ENCODE measurements at places on chromosomes 7 and 10.

DNA sequence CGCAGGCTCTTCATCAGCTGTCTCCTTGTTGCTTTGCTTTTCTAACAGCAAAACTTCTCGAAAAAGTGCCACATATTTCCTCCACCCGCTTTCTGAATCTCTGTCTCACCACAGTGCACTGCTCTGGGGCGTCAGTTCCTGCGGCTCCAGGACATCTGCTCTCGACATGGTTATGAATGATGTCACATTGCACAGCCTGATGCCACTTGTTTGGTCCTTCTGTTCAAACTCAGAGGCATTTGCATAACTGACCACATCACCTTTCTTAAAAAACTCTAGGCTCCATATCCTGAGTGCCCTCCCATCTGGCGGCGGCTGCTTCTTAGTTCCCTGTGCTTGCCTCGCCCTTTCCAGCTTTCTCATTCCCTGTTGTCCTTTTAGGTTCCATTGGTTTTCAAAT lies 469.3 kb upstream of the COBL start:
- no peak for DNase-seq

- no peak for DNase-seq
Observed at GRCh38 chr10:69051710-69052487, 36.0 kb upstream of the SRGN start.

- DNase-seq = no peak
Observed at GRCh38 chr7:26035552-26035951, 116.4 kb upstream of the NFE2L3 start.

DNA sequence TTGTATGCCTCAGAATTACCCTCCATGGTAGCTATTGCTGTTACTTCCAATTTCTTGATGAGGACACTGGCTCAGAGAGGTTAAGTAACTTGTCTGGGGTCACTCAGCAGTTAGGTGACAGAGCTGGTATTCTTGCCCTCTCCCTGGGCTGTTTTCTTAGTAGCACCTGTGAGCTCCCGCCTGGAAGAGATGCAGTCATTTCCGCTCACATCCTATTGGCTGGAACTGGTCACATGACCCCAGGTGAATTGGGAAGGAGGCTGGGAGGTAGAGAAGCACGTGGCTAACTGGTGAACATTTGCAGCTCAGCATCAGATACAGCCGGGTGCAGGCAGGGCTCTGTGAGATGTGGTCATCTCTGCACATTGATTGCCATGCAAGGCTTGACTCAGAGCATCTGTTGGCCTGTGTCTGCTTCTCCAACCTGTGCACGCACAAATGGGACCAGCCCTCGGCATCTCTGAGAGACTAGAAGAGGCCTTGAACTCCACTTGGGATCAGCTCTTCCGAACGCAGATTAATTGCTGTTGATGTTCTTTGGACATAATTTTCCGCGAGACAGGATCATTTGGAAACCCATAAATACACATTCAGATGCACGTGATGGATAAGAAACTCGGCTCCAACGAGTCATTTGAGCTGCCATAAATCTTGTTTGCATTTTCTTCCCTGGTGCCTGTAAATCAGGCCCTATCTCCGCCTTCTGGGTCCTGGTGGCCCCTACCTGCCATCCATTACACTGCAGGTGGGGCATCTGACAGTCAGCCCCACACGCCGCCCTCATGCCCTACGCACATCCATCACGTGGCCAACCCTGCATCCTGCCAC lies 42.8 kb downstream of the MYL10 start:
- peak; percentile 75 for DNase-seq

DNA sequence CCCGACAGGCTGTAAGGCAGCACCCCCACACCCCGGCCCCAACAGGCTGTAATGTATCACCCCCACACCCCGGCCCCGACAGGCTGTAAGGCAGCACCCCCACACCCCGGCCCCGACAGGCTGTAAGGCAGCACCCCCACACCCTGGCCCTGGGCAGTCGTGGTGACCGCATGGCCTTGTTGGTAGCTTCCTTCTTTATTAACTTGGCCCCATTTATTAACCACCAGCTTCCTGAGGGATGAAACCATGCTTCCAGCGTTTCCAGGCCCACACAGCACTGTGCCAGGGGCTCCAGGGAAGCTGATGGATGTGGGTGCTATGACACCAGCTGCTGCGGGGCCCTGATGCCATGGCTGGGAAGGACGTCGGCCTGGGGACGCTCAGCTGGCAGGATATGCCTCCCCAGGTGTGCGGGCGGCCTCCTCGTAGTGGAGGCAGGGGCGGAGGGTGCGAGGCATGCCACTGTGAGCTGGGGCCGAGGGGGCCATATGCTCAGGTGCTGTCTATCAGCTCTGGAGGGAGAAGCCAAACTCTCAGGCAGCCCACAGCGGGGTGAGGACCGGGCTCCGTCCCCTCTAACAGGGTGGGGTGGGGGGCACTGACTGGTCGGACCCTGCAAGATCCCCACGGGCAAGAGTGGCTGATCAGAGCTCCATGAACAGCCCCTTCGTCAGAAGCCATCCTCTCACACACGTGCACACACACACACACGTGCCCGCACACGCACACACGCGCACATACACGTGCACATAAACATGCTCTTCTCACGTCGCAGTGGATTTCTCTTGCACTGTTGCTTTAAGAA lies 311.0 kb downstream of the PTPRN2 start:
- no peak for DNase-seq

DNA sequence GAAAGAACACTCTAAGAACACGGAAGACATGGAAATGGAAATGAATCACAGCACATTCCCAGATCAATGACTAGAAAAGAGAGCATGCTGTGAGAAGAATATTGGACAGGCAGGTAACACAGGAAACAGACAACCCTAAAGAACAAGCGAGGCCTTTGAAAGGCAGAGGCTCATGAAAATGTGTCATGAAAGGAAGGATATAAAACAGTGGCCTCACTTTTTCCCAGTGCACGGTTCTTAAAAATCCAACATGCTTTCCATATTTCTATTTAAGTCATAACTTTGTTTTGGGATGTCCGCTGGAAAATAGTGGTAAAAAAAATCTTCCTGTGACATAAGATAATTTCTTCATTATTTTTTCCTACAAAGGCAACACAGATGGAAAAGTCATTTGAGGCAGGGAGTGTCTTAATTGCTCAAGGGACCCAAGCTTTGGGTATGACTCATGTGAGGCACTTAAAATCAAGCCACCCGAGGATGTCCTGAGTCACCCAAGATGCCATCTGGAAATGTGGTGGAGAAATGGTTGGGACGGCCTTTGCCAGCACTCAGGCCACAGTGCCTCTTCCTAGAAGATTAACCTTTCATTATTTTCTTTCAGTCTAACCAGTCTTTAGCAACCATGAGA lies 17.0 kb downstream of the ITIH5 start:
- DNase-seq = no peak

- DNase-seq = no peak
Observed at GRCh38 chr10:114996542-114996941, 58.5 kb downstream of the TRUB1 start.

GRCh38 chr10:44779511-44779910 lies 131.6 kb upstream of the TMEM72 start:
- no peak for DNase-seq

GRCh38 chr7:150324373-150324961 lies 1.1 kb upstream of the ACTR3C start:
- DNase-seq = peak; percentile 52

DNA sequence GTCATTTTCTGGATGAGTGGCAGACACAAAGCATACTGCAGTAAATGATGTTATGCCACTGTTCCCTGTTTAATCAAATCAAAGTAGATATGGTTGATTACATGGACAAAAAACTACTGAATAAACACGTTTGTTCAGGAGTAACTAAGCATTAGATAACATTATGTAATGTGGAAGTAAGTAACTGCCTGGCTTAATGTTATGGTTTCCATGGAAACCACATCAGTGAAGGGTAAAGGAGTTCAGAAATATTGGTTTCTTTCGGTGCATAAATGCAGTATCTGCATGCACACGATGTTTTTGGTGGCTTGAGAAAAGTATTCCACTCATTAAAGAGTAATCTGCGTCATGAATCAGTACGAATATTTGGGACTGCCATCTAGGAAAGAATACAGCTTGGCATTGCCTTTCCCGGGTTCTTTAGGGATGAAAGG lies 131.3 kb upstream of the PRKCQ start:
- DNase-seq = no peak

DNA sequence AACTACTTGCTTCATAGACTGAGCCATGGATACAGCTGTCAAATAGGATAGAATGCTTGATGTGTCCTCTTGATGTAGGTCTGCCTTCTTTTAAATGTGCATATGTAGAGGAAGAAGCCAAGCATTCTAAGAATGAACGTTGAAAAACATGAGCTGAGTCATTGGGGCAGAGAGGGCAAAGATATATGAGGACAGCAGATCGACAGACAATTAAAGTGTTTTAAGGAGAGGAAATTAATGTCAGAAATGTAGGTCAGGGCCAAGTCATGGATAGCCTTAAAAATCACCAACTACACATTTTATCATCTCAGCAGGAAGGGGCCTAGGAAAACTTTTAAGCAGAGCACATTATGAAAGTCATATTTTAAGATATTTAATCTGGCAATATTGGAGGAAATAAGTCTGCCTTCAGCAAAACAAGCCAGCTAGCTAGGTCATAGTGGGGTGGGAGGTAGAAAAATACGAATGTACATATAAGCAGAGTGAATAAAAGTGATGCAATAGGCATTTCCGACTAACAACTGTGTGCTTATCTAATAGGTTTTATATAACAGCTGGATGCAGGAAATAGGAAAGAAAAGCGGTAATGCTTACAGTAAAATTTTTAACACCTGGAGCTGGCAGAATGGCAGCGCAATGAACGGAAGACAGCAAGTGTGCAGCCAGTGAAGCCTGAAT lies 638.3 kb upstream of the TPK1 start:
- DNase-seq = no peak

GRCh38 chr10:102657984-102658724 lies 13.9 kb downstream of the TRIM8 start:
- DNase-seq = peak; percentile 66

- no peak for DNase-seq
Observed at GRCh38 chr10:86098187-86098881, 268.3 kb downstream of the GRID1 start.

DNA sequence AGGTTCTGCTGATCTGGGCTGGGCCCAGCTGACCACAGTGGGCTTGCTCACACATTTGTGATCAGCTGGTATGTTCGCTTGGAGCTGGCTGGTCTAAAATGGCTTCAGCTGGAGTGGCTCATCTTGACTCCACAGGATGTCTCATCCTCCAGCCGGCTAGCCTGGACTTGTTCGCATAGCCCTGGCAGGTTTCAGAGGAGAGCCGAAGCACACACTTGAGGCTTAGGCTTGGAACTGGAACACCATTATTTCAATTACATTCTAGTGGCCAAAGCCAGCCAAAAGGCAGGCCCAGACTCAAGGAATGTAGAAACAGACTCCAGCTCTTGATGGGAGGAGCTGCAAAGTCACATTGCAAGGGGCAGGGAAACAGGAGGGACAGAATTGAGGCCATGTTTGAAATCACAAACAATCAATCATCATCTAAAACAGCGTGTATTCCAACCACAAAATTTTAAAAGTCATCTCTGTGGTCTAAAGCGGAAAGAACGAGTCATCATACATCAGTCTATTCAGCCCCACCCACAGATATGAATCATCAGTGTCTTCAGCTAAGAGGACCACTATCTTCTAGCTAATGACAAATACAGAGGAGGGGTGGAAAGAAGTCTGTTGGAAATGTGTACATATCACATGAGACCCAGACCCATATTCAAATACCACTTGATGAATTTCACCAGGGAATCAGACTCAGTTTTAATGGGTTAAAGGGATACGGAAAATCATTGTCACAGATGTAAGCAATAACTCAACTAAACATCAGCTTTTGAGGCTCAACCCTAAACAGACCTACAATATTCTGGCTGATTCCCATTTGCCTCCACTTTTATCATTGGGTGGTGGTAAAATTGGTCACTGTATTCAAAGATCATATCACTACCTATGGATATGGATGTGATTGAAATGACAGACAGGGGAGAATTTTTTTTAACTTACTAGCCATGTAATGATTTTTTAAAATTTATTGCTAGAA lies 139.0 kb upstream of the MKLN1 start:
- DNase-seq = no peak

DNA sequence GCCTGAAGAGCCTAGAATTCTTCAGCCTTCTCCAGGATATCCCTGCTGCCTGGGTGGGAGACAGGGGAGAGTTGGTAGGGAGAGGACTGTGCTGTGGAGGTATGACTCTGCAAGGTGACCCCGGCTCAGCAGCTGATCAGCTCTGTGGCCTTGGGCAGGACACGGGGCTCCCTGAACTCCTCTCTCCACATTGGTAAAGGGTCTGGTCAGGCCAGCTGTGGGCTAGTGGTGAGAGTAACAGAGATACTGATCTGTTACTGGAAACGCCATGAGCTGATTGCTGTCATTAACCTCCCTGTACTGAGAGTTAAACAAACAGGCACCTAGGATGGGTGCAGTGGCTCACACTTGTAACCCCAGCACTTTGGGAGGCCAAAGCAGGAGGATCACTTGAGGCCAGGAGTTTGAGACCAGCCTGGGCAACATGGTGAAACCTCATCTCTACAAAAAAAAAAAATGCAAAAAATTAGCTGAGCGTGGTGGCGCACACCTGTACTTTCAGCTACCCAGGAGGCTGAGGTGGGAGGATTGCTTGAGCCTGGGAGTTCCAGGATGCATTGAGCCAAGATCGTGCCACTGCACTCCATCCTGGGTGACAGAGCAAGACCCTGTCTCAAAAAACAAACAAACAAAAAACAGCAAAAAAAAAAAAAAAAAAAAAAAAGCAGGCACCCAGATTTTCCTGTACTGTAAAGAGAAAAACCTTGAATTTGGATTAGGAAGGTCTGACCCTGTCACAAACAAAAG lies 151.5 kb downstream of the CUX1 start:
- no peak for DNase-seq

DNA sequence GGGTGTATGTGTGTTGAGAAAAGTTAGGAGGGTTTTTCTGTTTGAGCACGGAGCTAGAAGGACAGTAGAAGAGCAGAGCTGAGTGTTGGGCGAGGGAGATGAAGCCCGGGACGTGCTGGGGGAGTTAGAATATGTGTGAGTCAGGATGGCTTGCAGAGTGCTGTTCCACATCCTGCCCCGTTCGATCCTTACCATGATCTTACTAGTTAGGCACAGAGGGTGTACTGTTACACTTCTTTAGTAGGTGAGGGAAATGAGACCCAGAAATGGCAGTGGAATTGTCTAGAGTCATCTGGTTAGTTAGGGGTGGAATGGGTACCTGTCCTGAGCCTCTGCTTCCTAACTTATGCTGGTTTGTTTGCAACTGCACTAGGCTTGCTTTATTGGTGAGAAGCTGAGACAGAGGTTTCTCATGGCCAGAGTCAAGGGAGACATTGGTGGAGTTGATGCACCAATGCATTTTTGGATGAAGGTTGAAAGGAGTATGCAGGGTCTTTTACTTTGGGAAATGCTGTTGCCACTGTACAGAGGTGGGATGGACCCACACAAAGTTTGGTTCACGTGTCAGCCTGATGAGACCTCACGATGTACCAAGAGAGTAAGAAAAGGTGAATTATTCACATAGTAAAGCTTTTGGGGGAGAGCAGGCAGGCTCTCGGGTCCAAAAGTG lies 42.4 kb downstream of the CCNY start:
- no peak for DNase-seq

DNA sequence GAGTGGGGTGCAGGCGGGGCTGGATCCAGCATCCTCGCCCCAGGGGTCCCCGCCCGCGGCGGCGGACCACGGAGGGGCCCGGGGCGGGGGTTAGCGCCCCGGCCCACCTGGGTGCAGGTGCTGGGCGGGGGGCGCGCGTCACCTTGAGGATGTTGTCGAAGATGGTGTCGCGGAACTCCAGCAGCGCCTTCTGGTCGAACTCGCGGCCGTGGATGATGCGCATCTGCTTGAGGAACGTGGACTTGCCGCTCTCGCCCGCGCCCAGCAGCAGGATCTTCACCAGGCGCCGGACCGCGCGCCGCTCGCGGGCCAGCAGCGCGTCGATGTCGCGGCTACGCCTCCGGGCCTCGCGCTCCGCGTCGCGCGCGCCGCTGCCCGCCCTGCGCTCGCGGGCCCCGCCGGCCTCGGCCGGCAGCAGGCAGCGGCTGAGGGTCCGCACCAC lies 376 bp downstream of the GNA12 start:
- peak; percentile 65 for DNase-seq

Measured in left colon (tissue), 2 donors.